T-helper 9 cell (primary cell): ENCODE measurements at places on chromosomes 7 and 10.

- no peak for DNase-seq
Measured at GRCh38 chr10:113458451-113458850, 94.4 kb upstream of the HABP2 start.

GRCh38 chr10:35870665-35871310, 228.7 kb upstream of the FZD8 start:
- DNase-seq = no peak

GRCh38 chr10:62038609-62039190, 137.2 kb downstream of the ARID5B start:
- DNase-seq = peak; percentile 56

DNA sequence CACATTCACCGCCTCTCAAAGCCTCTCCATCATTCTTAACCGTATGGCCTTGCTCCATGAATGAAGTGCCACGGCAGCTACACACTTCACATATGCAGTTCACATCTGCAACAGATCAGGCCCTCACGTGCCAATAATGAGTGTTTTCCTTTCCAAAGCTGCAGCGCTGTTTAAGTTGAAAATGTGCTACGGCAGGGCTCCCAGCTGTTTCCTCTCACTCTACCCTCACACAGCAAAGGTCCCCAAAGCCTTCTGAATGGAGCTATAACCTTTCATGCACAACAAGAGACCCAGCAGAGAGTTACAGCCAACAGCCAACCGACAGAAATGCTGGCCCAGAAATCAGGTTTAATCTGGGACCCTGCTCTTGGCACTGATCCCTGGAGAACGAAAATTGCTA, 236.1 kb downstream of the ELMO1 start:
- DNase-seq = no peak

- DNase-seq = no peak
Measured at GRCh38 chr10:24899571-24899970, 52.8 kb downstream of the PRTFDC1 start.

DNA sequence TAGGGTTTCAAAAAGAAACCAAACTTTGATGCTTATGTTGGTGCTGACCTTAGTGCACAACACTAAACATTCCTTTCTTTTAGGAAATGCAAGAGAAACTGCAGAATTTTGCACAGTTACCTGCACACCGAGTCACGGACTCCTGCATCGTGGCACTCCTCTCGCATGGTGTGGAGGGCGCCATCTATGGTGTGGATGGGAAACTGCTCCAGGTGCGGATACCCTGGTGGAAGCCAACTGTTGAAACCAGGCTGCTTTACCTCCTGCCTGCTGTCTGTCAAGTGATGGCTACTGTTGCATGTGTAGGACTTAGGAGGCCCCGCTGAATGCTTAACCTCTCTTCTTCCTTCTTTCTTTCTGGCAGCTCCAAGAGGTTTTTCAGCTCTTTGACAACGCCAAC, 11.7 kb downstream of the CASP2 start:
- peak; percentile 51 for DNase-seq

DNA sequence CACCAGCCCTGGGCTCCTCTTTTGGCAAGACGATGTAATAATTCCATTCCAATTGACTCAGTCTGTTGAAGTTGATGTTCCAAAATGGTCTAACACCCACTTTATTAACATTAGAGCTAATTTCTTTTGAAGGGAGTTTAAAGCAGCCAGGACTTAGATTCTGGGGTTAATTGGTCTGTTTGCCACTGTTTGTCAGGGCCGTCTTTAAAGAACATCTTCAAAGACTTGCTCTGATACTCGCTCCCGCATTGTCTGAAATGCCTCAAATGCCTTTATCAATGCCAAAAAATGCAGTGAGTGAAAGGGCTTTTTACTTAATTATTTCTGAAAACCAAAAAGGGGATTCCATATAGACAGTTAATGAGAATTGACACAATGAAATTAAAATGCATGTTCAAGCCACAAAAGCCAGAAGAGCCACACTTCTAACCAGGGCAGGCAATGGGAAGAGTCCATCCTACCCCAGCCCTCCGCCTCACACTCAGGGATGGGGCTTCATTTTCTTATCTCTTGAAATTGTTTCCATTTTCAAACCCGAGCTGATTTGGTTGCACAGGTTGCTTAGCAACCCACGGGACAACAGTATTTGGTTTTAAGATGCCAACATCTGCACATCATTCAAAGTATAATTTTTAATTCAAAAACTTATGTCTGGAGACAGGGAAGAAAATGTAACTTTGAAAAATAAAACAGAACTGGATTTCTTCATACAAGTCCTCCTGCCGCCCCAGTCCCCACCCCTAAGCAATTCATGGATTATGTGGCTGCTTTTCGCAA, 163.0 kb downstream of the FGFR2 start:
- no peak for DNase-seq

- DNase-seq = no peak
Measured at GRCh38 chr7:88041583-88041982, 107.5 kb downstream of the ADAM22 start.
